ENCODE measurements at places on chromosomes 2 and 18.

- DNase-seq: peak; percentile 7
Observed at GRCh38 chr2:4047961-4048891, 344.9 kb downstream of the DCDC2C start.

- no peak for DNase-seq
Observed at GRCh38 chr2:189218236-189218635, 38.7 kb upstream of the COL5A2 start.

DNA sequence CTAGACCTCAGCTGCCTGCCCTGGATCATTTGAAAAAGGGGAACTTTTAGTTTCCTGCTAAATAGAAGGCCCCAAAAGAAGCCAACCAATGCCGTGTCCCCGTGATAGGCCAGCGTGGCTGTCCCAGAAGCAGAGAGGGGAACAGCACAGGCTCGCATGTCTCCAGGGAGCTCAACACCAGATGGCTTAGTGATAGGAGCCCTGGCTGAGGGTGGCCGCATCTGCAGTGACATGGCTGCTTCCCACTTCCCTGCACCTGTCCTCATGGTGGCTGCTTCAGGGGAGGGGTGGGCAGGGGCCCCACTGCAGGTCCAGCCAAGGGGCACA lies 79.6 kb downstream of the MBP start:
- DNase-seq: no peak

DNA sequence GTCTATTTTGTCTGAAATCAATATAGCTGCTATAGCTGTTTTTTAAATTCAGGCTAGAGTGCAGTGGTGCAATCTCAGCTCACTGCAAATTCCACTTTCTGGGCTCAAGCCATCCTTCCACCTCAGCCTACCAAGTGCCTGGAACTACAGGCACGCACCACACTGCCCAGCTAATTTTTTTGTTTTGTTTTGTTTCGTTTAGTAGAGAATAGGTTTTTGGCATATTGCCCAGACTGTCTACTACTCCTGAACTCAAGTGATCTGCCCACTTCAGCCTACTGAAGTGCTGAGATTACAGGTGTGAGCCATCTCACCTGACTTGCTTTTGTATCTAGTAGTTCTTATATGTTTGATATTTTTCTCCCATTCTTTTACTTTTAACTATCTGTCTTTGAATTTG lies 259.7 kb downstream of the CDH19 start:
- DNase-seq: no peak

Data from iris pigment epithelial cell (primary cell).